M059J (cell line): ENCODE measurements at places on chromosomes 3 and 15.

- no peak for DNase-seq
Measured at GRCh38 chr3:179731544-179731943, 78.7 kb downstream of the USP13 start.

- DNase-seq, result no peak
Measured at GRCh38 chr3:50322386-50323091, at the start of gene HYAL2. Gene HYAL2, minus strand, starts transcription at chr3:50322745. Its CDS starts 2,256 bp downstream, at chr3:50320489.

DNA sequence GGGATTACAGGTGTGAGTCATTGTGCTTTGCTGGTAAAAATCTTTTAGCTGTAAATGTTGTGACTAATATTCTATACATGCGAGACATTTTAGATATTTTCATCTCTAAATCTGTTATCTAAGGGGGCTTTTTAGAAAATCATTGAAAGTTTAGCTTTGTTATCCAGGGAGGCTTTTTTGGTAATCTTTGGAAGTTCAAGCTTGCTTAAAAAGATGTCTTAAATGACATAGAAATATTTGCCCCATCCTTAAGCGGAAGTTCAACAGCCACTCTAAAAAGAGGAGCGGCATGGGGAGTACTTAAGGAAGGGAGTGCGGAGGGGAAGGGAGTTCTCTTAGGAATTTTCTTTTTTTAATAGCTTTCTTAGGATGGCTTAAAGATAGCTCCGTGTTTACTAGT is 26.1 kb downstream of the DNAJC13 start:
- DNase-seq, result peak; percentile 18

DNA sequence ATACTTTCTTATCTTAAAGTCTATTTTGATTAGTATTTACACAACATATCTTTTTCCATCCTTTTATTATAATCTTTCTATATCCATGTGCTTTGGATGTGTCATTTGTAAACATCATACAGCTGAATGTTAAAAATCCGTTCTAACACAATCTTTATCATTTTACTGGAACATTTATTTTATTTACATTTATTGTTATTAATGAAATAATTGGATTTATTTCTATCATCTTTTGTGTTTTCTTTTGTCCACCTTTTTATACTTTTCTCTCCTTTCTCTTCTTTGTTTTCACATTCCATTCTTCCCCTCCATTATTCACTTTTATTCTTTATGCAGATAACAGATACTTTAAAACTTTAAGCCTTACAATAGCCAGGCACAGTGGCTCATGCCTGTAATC is 34.7 kb upstream of the CTDSPL start:
- no peak for DNase-seq

- DNase-seq, result peak; percentile 17
Measured at GRCh38 chr15:90037961-90038631, 37.0 kb downstream of the ZNF710 start.

- DNase-seq, result no peak
Measured at GRCh38 chr3:190167936-190168680, 47.4 kb upstream of the P3H2 start.

DNA sequence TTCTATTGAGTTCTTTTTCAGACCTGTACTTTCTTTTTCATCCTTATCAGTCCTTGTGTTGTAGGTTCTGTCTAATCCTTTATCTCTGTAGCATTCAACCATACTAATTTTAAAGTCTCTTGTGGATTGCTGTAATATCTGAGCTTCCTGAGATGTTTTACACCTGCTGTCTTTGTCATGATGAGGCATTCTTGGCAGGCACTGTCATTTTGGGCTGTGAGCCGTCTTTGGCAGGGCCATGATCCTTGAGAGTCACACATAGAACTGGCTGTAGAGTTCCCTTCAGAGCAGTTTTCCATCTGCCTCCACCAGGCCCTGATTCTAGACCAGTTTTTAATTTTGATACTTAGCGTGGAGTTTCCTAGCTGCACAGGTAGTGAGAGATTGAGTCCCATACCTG is 6.7 kb downstream of the EFCC1 start:
- no peak for DNase-seq

- peak; percentile 74 for DNase-seq
Measured at GRCh38 chr3:179558742-179559364, 3.9 kb upstream of the ACTL6A start.
